Breast epithelium (tissue), 4 donors: ENCODE measurements at places on chromosomes 16 and 17. TPM values are rescaled to one million over a fixed set of nuclear protein-coding genes. Genes with fewer than 3 reads are reported as not detected.
A peak's percentile ranks its signal among the peaks of the same experiment; 100 is the strongest.

GRCh38 chr17:60905709-60906108 is 228.1 kb downstream of the BCAS3 start:
- H3K27me3 ChIP-seq: no peaks in the 10 kb centered on the region
- no peaks in the 10 kb centered on the region for H3K4me1 ChIP-seq
- no peaks in the 10 kb centered on the region for H3K36me3 ChIP-seq
- H3K27ac ChIP-seq: no peak overlapping the region

The MT1X gene
- 3,885 TPM for total RNA-seq

DNA sequence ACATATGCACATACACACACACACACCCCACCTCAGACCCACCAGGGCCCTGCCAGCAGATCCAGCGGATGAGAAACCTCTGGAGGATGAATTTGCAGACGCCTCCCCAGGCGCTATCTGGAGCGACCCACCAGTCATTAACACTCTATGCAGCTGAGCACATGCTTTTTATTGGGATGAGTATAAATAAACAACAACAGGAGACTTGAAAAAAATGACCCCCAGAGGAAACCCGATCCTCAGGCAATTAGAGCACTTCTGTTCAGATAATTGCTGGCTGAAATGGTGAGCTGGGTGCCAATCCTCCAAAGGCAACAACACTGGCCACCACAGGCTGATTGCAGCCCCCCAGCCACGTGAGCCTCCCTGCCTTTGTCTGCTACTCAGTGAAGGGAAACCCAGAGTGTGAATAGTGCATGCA is 32.9 kb downstream of the DYNLRB2 start:
- no peak overlapping the region for H3K4me3 ChIP-seq
- H3K4me1 ChIP-seq: no peaks in the 10 kb centered on the region
- H3K27ac ChIP-seq: no peak overlapping the region
- no peaks in the 10 kb centered on the region for H3K36me3 ChIP-seq
- H3K27me3 ChIP-seq: no peaks in the 10 kb centered on the region

DNA sequence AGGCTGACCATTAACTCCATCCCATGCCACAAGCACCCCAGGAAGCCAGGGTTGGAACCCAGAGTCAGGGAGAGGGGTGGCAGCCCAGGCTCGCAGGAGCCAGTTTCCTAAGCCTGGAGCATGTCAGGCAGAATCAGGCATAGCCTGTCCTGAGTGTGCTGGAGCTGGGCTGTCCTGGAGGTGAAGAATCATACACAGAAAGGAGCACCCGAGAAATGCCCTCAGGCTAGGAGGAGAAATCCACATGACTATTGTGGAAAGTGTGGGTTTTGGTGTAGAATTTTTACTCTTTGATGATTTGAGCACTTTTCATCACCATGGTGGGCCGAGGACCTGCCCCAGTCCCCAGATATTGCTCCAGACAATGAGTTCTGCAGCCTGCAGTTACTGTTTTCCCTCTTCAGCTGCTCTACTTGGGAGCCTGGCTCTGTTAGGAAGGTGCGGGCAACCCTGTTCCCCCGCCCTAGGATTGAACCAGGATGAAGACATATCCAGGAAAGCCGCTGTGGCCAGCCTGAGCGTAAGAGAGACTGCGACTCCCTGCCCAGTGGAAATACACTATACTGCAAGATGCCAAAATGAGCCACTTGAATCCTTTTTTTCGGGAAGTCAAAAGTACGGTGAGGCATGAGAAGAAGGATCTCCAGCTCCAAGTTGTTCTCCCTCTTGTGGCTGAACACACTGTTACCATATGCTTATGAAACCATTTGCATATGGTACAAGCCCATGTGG is 29.0 kb upstream of the HEATR6 start:
- H3K27me3 ChIP-seq: no peaks in the 10 kb centered on the region
- no peak overlapping the region for H3K27ac ChIP-seq
- no peak for DNase-seq
- no peaks in the 10 kb centered on the region for H3K4me1 ChIP-seq

DNA sequence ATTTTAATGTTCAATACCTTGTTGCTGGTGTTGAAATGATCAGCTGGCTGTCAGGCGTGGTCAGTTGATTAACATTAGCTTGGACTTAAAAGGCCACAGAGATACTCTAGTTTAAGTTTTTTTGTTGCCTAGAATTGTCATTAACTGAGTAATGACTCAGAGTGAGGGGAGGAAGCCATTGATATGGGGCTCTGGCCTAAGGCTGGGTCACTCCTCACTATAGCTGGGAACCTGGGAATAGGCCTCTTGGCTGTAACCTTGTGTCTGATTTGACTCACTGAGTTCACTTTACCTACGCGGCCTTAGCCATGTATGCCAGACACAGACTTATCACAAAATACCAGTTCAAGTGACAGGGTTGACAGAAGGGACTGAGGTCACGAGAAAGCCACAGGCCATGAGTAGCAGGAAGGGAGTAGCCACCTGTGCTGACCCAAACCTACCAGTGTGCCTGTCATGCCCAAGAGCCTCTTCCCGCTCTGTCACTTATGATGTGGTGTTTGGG is 37.9 kb upstream of the ADCY7 start:
- H3K4me3 ChIP-seq: no peak overlapping the region
- no peaks in the 10 kb centered on the region for H3K4me1 ChIP-seq
- H3K36me3 ChIP-seq: no peaks in the 10 kb centered on the region
- H3K27ac ChIP-seq: no peak overlapping the region
- no peak for DNase-seq

The TBC1D3C gene
- total RNA-seq: not detected

The GOSR1 gene
- total RNA-seq: 45.8 TPM

- no peaks in the 10 kb centered on the region for H3K27me3 ChIP-seq
- no peaks in the 10 kb centered on the region for H3K4me1 ChIP-seq
- H3K27ac ChIP-seq: no peak overlapping the region
- no peaks in the 10 kb centered on the region for H3K36me3 ChIP-seq
- H3K4me3 ChIP-seq: no peak overlapping the region
Observed at GRCh38 chr17:66915204-66915611, 49.3 kb upstream of the CACNG4 start.

- H3K4me3 ChIP-seq: no peak overlapping the region
- H3K36me3 ChIP-seq: no peaks in the 10 kb centered on the region
- no peaks in the 10 kb centered on the region for H3K27me3 ChIP-seq
- H3K27ac ChIP-seq: no peak overlapping the region
Observed at GRCh38 chr17:51353296-51353695, 93.0 kb downstream of the UTP18 start.

DNA sequence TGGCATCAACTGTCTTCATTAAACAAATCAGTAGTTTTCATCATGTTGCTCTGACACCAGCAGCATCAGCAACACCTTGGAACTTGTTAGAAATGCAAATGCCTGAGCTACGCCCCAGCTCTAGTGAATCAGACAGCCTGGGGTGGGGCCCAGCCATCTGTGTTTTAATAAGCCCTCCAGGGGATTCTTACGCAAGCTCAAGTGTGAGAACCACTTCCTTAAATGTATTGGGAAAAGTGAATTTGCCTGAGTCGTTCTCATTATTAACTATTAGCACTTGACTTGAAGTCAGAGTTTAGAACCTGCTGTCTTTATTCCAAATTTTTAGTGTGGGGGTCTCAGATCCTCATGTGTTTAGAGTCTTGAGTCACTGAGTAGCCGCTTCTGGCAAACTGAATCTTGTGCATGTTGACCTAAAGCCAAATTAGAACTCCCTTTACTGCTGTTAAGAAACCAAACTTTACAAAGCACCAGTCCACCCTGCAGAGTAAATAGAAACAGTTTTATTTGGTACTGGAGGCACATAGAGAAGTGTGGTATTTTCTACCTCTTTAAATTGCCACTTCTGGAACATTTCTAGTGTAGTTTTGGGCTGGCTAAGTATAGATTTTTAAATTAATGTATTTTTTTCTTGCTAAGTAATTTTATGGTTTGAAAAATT is 137.4 kb upstream of the COX10 start:
- no peaks in the 10 kb centered on the region for H3K27me3 ChIP-seq
- DNase-seq: no peak
- no peaks in the 10 kb centered on the region for H3K4me1 ChIP-seq
- no peak overlapping the region for H3K4me3 ChIP-seq
- no peak overlapping the region for H3K27ac ChIP-seq
- H3K36me3 ChIP-seq: no peaks in the 10 kb centered on the region

DNA sequence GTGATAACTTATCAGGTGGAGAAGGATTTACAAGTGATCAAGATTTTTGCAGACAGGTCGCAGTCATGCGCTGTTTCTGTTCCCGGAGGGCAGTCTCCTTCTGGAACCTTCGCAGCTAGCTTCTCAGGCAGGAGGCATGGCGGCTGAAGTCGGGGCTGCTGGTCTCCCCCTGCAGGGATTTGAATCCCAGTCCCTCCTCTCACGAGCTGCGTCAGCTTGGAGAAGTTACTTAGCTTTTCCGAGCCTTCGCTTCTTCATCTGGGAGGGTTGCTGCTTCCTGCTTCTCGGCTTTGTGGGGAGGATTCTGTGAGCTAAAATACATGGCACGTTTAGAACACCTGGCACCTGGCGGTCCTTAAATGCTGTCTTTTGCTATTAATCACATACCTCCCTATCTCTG is 287.8 kb upstream of the FOXF1 start:
- DNase-seq: peak; percentile 31
- H3K36me3 ChIP-seq: no peaks in the 10 kb centered on the region
- no peak overlapping the region for H3K27ac ChIP-seq
- no peaks in the 10 kb centered on the region for H3K4me1 ChIP-seq

DNA sequence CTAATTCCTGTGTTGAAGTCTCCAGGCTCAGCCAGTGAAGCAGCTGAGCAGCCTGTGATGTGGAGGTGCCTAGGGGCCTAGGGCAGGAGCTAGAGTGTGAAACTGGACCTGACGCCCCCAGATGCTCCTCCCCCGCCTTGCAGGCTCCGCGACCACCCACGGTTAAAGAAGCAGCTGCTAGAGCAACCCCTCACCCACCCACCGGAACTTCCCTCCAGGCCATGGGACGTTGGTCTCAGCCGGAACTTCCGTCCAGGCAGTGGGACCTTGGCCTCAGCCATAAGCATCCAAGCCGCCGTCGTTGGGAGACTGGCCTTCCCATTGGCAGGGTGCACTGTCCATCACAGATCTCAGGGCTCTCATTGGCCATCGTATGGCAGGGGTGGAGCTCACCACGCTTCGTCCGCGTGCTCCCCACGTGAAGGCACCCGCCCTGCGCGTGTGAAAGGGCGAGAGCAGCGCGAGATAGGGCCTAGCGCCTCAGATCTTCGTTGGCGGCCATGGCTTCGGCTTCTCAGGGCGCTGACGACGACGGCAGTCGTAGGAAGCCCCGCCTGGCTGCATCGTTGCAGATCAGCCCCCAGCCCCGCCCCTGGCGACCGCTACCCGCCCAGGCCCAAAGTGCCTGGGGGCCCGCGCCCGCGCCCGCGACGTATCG is at the start of gene ADAD2:
ADAD2 (plus strand) TSS at position 427 of the 658 bp plus-strand sequence; CDS start at position 501, 74 bp downstream.
- no peaks in the 10 kb centered on the region for H3K36me3 ChIP-seq
- peaks cover 2% of the 10 kb centered on the region for H3K4me1 ChIP-seq

The PRR35 gene
- total RNA-seq: not detected

- no peaks in the 10 kb centered on the region for H3K36me3 ChIP-seq
- H3K4me1 ChIP-seq: peaks cover 12% of the 10 kb centered on the region
- DNase-seq: peak; percentile 32
- H3K4me3 ChIP-seq: no peak overlapping the region
Observed at GRCh38 chr17:7354262-7354843, 603 bp upstream of the TMEM95 start.

The HS3ST3B1 gene
- total RNA-seq: 0.96 TPM

DNA sequence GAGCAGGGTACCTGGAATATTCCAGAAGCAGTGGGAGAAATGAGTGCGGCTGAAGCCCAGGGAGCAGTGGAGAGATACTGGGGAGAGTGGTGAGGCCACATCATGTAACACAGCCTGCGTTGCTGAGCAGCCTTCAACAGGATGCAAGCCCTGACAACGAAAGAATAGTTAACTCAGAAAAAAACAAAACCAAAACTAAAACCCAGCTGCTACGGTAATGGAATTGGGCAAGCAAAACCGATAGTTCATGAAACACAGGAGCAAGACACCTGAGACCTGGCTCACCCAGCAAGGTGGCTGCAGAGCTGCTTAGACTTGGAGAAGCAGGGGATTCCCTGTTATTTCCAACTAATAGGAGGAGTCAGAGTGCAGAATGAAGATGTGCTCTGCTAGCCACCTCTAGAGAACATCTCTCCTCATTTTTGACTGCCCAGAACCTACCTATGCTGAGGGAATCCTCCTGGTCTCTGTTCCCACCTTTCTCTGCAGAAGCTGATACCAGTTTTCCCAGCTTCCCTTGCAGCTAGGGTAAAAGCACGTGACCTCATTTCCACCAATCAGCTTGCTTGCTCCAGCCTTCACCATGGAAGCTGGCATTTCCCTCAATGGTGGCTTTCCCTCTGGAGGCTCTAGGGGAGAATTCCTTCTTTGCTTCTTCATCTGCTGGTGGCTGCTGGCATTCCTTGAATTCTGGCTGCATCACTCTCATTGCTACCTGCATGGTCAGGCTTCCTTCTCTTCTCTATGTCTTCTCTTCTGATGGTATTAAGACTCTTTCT is 59.4 kb upstream of the XYLT1 start:
- no peaks in the 10 kb centered on the region for H3K36me3 ChIP-seq
- no peak for DNase-seq
- no peak overlapping the region for H3K27ac ChIP-seq

- DNase-seq: no peak
- no peaks in the 10 kb centered on the region for H3K36me3 ChIP-seq
- H3K27me3 ChIP-seq: no peaks in the 10 kb centered on the region
- H3K4me1 ChIP-seq: peaks cover 7% of the 10 kb centered on the region
- H3K4me3 ChIP-seq: no peak overlapping the region
Observed at GRCh38 chr17:64214950-64215349, 48.1 kb downstream of the TEX2 start.

DNA sequence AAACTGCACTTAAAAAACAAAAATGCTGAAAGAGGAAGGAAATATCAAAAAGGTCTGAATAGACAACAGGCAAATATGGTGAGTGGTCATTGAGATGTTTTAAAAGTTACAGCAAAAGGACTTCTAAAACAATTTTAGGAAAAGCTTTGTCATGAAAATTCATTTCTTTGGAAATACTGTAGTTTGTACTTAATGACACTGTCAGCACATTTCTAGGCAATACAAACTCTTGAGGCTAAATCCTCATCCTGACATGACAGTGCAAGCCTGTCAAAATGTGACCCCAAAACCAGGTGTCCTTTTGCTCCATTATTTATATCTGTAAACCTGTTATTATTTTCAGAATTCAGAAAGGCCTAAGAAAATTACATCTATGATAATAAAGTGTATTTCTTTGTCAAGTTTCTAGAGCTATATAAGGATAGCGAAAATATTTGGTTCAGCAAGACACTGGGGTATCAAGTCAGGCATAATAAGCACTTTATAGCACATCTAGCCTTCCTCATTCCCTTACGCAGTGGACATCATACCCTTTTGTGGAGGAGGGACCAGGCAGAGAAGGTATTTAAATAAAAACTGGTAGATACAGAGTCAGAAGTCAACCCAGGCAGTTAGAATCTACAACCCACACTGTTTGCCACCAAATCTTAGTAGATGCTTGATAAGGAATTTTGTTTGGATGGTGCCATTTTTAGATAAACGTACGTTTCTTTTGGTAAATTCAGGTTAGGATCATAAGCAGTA is 28.4 kb downstream of the SIAH1 start:
- peaks cover under 1% of the 10 kb centered on the region for H3K36me3 ChIP-seq
- no peak overlapping the region for H3K4me3 ChIP-seq
- no peaks in the 10 kb centered on the region for H3K4me1 ChIP-seq
- no peaks in the 10 kb centered on the region for H3K27me3 ChIP-seq
- no peak for DNase-seq
